ENCODE measurements at places on chromosomes 5 and 9. TPM values are rescaled to one million over a fixed set of nuclear protein-coding genes. Genes with fewer than 3 reads are reported as not detected.

Gene RETREG1
- total RNA-seq = 8.0 TPM

Gene BAAT
- total RNA-seq = 0.36 TPM

Gene C9orf40
- 5.1 TPM for total RNA-seq

Gene PCDHA5
- total RNA-seq = 4.4 TPM

Gene CAMK4
- total RNA-seq = 2.1 TPM

Gene NFIB
- 15.3 TPM for total RNA-seq

Gene GRM6
- not detected for total RNA-seq

Gene SPARC
- 55.2 TPM for total RNA-seq

Gene SPACA9
- total RNA-seq = 3.6 TPM

Gene TAF1L
- total RNA-seq = not detected

- no peak overlapping the region for H3K27ac ChIP-seq
- no peaks in the 10 kb centered on the region for H3K27me3 ChIP-seq
- peaks cover 3% of the 10 kb centered on the region for H3K36me3 ChIP-seq
- DNase-seq = no peak
- no peak overlapping the region for H3K4me3 ChIP-seq
Measured at GRCh38 chr5:177546258-177546741, 8.1 kb downstream of the FAM193B start.

GRCh38 chr9:110284211-110284844, 28.0 kb upstream of the TXN start:
- peaks cover 10% of the 10 kb centered on the region for H3K4me1 ChIP-seq
- DNase-seq = no peak
- H3K36me3 ChIP-seq = no peaks in the 10 kb centered on the region
- no peak overlapping the region for H3K4me3 ChIP-seq
- no peak overlapping the region for H3K27ac ChIP-seq

- no peaks in the 10 kb centered on the region for H3K27me3 ChIP-seq
- no peak overlapping the region for H3K27ac ChIP-seq
- DNase-seq = no peak
- H3K36me3 ChIP-seq = no peaks in the 10 kb centered on the region
- H3K4me1 ChIP-seq = no peaks in the 10 kb centered on the region
- H3K4me3 ChIP-seq = no peak overlapping the region
Measured at GRCh38 chr5:128252196-128252595, 168.6 kb downstream of the SLC12A2 start.

DNA sequence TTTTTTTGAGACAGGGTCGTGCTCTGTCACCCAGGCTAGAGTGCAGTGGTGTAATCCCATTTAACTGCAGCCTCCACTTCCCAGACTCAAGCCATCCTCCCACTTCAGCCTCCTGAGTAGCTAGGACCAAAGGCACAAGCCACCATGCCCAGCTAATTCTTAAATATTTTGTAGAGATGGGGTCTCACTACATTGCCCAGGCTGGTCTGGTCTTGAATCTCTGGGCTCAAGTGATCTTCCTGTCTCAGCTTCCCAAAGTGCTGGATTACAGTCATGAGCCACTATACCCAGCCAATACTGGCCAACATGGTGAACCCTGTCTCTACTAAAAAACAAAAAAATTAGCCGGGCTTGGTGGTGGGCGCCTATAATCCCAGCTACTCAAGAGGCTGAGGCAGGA, 6.8 kb downstream of the DCAF12 start:
- H3K27ac ChIP-seq = no peak overlapping the region
- DNase-seq = no peak
- peaks cover 14% of the 10 kb centered on the region for H3K4me1 ChIP-seq
- peaks cover 26% of the 10 kb centered on the region for H3K36me3 ChIP-seq
- H3K27me3 ChIP-seq = no peaks in the 10 kb centered on the region
- H3K4me3 ChIP-seq = no peak overlapping the region

DNA sequence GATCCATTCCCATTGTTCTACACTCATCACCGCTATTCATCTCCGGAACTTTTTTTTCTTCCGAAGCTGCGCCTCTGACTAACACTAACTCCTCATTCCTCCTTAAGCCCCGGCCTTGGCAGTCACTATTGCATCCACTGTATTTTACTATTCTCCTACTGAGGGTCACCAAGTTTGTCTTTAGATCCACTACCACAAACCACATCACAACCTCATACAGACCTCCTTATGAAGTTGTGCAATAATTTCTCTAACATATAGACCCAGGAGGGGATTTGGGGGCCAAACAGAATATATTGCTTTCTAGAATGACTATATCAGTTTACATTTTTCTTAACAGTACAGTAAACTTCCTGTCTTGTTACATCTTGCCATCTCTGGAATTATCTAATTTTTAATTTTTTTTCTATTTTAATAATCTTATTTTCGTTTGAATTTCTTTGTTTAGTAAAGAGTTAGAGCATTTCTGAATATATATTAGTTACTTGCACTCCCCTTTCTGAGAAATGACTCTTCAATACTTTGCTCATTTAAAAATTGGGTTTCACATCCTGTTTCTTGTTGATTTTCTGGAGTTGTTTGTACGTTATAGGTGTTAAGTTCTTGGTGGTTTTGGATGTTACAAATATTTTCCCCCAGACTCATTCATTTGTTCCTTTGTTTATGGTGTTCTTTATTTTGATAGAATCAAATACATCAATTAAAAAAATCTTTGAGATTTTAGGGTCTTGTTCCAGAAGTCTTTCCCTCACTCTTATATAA, 37.1 kb downstream of the DMRT2 start:
- H3K4me1 ChIP-seq = no peaks in the 10 kb centered on the region
- H3K36me3 ChIP-seq = no peaks in the 10 kb centered on the region
- H3K4me3 ChIP-seq = no peak overlapping the region

DNA sequence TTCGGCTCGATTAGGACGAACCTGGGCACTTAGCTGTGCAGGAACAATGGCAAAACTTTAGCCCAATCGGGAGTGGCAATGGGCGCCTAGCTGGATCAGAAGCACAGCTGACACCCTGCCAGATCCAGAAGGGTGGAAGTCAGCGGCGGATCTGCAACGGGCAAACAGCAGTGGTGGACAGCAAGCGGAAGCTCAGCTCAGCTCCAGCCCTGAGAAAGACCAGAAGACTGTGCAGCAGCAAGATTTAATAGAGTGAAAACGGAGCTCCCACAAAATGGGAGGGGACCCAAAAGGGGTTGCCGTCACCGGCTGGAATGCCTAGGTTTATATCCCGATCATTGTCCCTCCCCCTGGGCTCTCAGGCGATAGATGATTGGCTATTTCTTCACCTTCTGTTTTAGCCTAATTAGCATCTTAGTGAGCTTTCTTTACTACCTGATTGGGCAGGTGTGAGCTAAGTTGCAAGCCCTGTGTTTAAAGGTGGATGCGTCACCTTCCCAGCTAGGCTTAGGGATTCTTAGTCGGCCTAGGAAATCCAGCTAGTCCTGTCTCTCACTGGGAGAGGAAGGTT, 1237.9 kb downstream of the CDH12 start:
- no peaks in the 10 kb centered on the region for H3K27me3 ChIP-seq
- H3K4me3 ChIP-seq = no peak overlapping the region
- no peaks in the 10 kb centered on the region for H3K36me3 ChIP-seq

- H3K4me3 ChIP-seq = no peak overlapping the region
- DNase-seq = no peak
- H3K27ac ChIP-seq = no peak overlapping the region
- H3K36me3 ChIP-seq = no peaks in the 10 kb centered on the region
- H3K27me3 ChIP-seq = peaks cover 15% of the 10 kb centered on the region
- H3K4me1 ChIP-seq = no peaks in the 10 kb centered on the region
Measured at GRCh38 chr5:146426853-146427618, 20.1 kb upstream of the TCERG1 start.

DNA sequence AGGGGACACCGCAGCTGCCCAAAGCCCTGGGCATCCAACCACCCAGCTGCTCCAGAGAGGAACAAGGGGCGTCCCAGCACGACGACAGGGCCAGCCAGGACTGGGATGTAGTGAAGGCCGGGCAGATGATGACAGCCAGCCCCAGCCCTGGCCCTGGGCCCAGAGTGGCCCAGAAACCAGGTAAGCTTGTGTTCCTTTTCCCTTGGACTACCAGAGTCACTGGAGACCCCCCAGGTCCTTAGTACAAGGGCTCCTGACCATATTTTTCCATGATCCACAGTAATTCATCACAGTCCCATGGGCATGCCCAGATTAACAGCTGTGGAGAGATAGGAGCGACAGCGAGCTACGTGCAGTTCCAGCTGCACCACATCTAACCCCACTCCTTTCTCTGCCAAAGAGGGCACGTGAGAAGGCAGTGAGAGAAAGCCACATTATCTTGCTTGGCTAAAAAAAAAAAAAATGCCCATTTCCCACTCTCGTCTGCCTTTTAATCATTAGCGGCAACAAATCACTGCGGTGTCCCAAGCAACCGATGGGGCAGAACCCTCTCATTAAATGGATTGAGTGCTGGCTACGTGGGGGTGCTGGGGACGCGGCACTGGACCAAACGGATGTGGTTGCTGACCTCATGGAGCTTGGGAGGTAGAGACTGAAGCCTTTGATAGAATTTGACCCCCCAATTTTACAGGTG, 21.7 kb upstream of the SYNPO start:
- no peak overlapping the region for H3K4me3 ChIP-seq
- no peaks in the 10 kb centered on the region for H3K36me3 ChIP-seq
- H3K27ac ChIP-seq = no peak overlapping the region
- DNase-seq = no peak
- peaks cover 8% of the 10 kb centered on the region for H3K4me1 ChIP-seq

DNA sequence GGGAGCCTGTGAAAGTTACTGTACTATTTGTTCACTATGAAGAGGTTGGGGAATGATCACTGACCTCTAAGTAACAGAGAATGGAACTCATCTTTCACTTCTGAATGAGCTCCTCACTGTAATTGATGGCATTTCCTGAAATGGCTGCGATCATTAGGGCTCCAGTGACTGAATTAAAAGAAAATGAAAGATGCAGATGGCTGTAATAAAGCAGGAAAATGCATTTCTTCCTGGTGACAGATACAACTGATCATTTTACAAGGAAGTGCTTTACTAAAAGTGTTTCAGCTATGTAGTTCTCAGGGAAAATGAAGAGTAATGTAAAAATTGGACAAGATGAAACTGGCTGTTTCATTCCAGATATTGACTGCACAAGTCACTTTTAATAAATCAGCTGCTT, 1200.6 kb upstream of the NUDT12 start:
- DNase-seq = no peak
- H3K36me3 ChIP-seq = no peaks in the 10 kb centered on the region
- H3K27me3 ChIP-seq = no peaks in the 10 kb centered on the region
- no peaks in the 10 kb centered on the region for H3K4me1 ChIP-seq

- no peak overlapping the region for H3K4me3 ChIP-seq
- H3K36me3 ChIP-seq = peaks cover 33% of the 10 kb centered on the region
- H3K27me3 ChIP-seq = no peaks in the 10 kb centered on the region
Measured at GRCh38 chr5:87393331-87393730, 19.4 kb downstream of the CCNH start.

DNA sequence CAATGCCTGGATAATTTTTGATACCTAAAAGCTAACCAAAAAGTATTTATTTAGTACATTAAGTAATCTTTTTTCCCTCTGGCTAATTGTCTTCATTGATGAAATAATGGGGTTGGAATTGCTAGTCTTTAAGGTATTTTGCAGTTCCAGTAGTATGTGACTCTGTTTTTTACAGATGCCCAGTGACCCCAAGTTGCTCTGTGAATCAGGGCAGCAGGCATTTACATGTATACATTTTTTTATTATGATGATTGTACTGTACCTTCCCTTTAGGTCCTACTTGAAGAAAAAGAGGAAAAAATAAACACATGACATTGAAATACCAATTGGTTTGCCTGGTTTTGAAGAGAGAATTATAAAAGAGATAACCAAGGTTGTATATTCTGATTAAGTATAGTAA, 385.5 kb downstream of the ADGRV1 start:
- peaks cover 25% of the 10 kb centered on the region for H3K4me1 ChIP-seq
- H3K36me3 ChIP-seq = peaks cover 11% of the 10 kb centered on the region
- no peak for DNase-seq
- no peaks in the 10 kb centered on the region for H3K27me3 ChIP-seq
- H3K27ac ChIP-seq = no peak overlapping the region

DNA sequence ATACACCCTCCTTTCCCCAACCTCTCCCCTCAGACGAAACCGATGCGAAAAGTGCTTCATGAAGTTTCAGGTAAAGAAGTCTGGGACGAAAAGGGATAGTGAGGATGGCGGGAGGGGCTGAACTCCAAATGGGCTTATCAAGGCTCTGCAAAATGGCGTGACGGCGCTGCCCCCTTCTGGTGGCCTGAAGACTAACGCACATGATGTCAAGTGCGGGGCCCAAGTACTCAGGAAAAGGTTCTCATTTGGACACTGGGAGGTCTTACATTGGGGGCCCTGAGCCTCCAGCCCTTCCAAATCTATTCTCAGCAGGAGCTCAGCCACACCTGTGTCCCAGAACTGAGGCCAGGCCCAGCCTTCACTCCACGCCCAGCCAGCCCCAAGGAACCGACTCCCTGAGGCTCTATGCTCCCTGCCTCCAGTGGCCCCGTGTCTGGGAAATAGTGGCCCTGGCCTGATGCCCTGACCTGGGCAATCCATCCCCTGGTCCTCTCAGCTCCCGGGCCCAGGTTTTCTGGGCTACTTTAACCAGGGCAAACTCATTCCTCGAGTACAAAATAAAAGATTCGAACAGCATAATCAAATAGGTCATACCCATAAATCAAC, 119.9 kb downstream of the KCNIP1 start:
- DNase-seq = peak; percentile 39
- H3K4me1 ChIP-seq = peaks cover 1% of the 10 kb centered on the region
- no peaks in the 10 kb centered on the region for H3K36me3 ChIP-seq
- H3K27me3 ChIP-seq = peaks cover 17% of the 10 kb centered on the region
